Urinary bladder (tissue), 4 donors: ENCODE measurements at places on chromosomes 7 and 10. TPM values are rescaled to one million over a fixed set of nuclear protein-coding genes. Genes with fewer than 3 reads are reported as not detected.
A peak's percentile ranks its signal among the peaks of the same experiment; 100 is the strongest.

FOXP2 gene
- total RNA-seq = 85.2 TPM

TMEM130 gene
- total RNA-seq = 9.5 TPM

CYP3A5 gene
- total RNA-seq = 29.9 TPM

LEP gene
- total RNA-seq = not detected

NEUROG3 gene
- not detected for total RNA-seq

DNA sequence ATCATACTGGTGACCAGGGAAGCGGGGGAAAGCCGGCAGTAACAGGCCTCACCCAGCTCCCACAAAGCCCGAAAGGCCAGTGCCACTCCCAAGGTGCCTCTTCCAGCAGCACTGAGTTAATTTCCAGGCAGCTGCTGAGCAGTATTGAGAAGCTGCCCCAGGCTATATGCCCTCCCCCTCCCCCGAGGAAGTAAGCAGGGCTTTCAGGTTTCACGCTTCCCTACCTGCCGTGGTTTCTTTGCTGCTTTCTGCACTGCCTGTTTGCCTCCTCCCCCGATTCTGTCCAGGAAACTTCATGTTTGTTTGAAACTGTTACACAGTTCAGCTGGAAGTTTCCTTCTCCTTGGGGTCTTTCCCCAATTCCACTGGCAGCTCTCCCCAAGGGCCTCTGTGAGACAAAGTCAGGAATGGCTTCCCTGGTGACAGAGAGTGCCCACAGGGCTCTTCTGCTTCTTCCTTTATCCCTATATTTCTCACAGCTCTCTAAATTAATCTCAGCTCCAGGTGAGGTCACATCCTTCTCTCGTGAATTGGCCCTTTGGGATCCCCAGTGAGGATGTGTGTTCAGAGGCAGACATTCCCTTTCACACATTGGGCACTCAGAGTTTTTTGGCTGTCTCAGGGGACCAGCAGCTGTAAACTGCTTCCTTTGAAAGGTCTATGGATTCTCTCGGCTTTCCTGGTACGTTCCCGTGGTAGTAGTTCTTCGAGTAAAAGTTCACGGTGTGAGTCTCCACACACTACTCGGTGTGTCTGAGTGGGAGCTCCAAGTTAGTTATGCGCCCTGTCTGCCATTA is 19.4 kb downstream of the C1GALT1 start:
- DNase-seq = no peak

- no peak for DNase-seq
These were observed 25.1 kb downstream of the MINDY4 start for GRCh38 chr7:30796105-30796869.

GRCh38 chr10:107163881-107164861 is at the start of gene SORCS1:
Gene SORCS1, minus strand, starts transcription at chr10:107164706.
- no peak for DNase-seq

DNA sequence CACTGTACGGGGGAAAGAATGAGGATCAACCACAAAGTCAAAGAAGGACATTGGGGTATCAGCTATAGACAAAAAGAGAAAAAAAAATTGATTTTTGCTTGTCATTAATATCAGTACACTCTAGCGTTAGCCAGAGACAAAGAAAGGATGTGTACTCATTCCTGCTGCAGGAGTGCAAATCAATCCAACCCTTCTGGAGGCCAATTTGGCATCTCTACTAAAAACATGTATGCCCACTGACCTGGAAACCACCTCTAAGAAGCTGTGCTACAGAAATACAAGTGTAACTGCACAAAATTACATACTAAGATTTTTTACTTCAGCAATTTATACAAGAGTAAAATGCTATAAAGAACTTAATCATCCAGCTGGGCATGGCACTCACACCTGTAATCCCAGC is 13.6 kb downstream of the NSMCE4A start:
- DNase-seq = no peak

GRCh38 chr7:142158736-142159496 is 47.4 kb downstream of the MGAM2 start:
- DNase-seq = no peak

DNA sequence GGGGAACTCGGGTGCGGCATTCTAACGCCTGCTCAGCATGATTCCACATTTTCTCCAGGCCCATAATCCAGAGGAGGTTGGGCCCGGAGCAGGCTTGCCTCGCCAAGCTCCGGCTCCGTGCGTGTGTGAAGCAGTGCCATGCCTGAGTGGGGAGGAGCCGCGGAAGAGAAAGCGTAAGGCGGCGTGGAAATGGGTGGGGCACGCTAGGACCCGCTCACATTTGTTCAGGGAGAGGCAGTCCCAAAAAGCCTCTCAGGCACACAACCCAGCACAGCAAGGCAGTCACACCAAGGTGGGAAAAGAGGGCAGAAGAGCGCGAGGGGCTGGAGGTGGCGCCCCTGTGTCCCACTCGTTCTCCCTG is 695 bp upstream of the VDAC2 start:
- peak; percentile 62 for DNase-seq
